ENCODE measurements at places on chromosomes 16 and 17.

DNA sequence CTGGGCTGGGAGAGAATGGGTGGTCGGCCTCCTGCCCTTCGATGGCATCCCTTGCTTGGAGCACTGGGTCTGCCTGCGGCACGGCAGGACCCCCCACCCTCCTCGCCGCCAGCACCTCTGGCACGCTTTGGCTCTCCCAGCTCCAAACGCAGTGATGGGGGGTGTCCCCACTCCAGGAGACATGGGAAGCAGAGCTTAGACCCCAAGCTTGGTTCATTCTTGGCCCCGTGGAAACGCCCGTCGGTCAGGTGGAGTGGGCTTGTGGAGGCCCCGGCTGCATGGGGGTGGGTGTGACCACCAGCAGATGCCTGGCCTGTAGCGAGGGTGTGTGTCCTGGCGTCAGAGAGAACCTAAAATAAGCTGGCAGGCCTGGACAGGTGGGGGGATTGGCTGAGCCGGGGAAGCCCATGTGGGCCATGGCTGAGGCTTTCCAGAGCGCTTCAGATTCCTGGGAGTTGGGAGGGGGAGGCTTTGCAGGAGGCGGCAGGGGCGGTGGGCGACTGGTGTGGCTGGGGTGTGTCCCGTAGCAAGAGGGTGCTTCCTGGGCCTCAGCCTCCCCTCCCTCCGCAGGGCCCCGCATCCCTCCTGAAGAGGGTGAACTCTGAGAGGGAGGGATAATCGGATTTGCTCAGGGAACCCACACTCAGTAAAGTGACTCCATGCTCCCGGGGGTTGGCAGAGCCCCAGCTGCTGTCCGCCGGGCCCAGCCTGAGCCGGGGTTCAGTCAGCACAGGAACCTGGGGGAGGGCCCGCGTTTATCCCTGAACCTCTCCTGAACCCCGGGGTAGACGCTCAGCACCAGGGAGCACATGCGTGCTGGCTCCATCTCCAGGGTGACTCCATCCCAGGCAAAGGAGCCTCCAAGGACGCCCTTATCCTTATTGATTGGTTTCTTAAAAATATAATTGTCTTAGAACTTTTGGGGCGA lies 3.4 kb downstream of the CACNA1H start:
- DNase-seq: no peak

- no peak for DNase-seq
Observed at GRCh38 chr16:50462793-50463507, 85.2 kb upstream of the NKD1 start.

DNA sequence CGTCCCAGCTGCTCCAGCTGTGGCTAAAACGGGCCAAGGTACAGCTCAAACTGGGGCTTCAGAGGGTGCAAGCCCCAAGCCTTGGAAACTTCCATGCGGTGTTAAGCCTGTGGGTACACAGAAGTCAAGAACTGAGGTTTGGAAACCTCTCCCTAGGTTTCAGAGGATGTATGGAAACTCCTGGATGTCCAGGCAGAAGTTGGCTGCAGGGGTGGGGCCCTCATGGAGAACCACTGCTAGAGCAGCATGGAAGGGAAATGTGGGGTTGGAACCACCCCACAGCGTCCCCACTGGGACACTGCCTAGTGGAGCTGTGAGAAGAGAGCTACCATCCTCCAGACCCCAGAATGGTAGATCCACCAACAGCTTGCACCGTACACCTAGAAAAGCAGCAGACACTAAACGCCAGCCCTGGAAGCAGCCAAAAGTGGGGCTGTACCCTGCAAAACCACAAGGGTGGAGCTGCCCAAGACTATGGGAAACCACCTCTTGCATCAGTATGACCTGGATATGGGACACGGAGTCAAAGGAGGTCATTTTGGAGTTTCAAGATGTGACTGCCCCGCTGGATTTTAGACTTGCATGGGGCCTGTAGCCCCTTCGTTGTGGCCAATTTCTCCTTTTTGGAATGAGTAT lies 2.2 kb downstream of the SDR42E1 start:
- no peak for DNase-seq

GRCh38 chr16:82783933-82784572 lies 157.3 kb downstream of the CDH13 start:
- DNase-seq: no peak

GRCh38 chr17:77657839-77658238 lies 300.7 kb upstream of the TNRC6C start:
- DNase-seq: no peak

GRCh38 chr16:72018470-72018869 lies 9.9 kb downstream of the DHODH start:
- DNase-seq: no peak

- DNase-seq: peak; percentile 87
Observed at GRCh38 chr16:2835638-2836493, 5.8 kb downstream of the ZG16B start.

DNA sequence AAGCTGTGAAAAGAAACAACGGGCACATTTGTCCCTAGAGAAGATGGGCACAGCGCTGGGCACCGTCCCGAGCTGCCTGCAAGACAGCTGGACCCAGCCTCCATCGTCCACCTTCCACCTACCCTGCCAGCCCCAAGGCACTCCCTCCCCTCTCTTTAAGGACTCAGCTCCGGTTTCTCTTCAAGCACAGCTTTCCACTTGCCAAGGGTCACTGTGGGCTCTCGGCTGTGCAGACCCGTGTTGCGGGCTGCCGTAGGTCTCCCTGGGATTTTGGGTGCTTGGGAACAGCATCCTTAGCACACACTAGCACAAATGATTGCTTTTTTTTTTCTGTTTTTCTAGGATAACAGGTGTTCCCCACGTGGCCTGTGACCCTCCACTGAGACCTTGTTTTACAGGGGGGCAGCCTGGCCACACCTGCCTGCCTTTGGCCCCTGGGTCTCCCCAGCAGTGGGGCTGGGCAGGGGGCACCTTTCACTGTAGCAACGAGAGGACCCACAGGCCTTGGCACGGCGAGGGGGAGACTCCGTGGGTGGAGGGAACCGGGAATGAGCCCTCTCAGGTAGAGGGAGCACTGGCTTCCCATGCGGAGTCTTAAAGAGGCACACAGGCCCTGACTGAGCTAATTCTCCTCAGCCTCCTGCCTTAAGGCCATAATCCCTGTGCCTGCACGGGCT lies 1.4 kb downstream of the CHMP6 start:
- no peak for DNase-seq

DNA sequence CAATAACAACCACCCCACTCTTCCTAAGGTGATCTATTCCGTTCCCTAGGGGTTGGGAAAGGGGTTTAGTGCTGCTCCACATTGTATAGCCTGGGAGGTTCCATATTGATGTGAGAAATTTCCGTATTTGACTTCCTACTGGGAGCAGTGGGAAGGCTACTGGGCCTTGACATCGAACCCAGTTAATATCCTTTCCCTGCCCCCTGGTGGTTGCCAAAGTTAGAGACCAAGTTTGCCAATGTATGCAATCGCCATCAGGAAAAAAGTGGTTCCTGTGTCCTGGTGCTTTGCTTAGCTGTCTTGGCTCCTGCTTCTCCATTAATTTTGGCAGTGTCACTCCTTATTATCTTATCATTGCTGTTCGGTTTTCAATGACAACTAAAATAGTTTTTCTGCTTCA lies 914.9 kb downstream of the KCNJ2 start:
- DNase-seq: peak; percentile 35

GRCh38 chr17:60098578-60098977 lies 19.9 kb upstream of the HEATR6 start:
- DNase-seq: no peak

DNA sequence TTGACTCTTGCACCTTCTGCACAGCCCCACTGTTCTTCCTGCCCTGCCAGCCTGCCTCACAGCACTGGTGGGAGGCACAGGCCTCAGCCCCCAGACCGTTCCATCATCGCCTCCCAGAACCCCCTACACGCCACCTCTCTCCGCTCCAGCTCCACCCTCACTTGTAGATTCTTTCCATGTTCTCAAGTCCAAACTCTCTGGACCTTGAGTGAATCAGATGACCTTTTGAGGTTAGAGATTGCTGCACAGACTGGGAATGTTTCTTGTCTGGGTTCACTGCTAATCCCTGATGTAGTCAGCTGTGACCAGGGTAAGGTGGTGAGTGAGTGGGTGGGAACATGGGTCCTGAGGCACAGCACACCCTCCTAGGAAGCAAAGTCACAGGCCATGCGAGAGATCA lies 272.4 kb downstream of the IRF8 start:
- no peak for DNase-seq

DNA sequence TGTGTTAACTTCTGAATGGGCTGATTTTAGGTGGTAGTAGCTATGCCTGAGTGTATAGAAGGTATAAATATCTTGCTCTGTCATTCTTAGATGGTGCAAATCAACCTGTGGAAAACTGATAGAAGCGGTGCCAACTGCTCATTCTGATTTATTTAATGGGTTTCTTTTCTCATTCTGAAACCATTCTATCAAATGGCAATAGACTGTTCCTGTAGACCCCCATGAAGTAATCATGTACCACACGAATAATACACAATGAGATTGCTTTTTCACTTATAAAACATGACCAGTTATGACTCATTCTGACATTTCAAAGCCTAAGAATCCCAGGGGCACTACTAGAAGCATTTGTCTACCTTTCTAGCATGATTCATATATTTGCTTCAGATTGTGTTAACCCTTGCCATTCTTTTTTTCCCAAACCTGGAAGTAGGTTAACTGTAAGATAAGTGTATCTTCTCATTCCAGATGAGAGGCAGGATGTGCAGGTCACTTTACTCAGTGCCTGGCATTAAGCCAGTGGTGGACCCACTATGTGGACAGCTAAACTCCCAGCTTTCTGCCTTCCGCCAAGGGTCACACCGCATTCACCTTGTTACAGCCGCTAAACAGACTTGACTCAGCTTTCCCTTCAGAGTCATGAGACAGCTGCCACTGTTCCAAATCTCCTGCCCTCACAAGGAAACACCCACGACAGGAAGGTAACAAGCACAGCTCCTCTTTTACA lies 16.4 kb upstream of the SLC16A11 start:
- DNase-seq: no peak

DNA sequence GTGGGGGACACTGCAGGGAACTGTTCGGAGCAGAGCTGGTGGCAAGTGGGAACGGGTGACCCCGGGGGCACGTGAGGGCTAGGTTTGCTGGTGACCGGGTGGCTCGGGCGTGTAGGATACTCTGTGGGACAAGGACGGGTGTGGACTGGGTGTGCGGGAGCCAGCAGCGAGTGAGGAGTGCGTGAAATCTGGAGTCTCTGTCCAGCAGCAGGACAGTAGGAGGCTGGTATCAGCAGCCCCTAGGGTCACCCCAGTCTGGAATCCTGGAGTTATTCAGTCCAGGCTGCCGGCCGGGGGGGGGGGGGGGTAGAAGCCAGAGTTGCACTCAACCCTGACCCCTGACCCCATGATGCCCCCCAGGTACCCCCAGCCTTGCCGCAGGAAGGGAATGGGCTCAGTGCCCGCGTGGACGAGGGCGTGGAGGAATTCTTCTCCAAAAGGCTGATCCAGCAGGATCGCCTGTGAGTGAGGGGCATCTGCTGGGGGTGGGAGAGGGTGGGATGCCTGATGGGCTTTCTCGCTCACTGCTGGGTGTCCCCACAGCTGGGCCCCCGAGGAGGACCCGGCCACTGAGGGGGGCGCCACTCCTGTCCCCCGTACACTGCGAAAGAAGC lies 6.2 kb downstream of the ACD start:
- DNase-seq: no peak

DNA sequence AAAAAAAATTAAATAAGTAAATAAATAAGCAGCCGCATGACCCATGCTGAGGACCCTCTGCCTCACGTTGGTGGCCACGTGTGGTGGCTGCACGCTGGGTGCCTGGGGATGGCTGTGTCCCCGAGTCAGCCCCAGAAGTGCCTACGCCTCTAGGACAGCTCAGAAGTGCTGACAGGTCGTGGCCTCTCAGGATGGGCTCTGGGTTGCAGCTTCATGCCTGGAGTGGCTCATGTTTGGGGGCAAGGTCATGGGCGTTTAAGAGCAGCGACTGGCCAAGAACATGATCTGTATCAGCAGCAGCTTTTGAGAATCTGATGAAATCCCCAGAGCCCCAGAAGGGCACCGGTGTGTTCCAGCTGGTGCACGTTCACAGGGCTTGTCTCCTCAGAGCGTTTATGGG lies 26.8 kb upstream of the CAPN15 start:
- DNase-seq: no peak

GRCh38 chr17:60231234-60231633 lies 81.5 kb downstream of the CA4 start:
- DNase-seq: no peak

DNA sequence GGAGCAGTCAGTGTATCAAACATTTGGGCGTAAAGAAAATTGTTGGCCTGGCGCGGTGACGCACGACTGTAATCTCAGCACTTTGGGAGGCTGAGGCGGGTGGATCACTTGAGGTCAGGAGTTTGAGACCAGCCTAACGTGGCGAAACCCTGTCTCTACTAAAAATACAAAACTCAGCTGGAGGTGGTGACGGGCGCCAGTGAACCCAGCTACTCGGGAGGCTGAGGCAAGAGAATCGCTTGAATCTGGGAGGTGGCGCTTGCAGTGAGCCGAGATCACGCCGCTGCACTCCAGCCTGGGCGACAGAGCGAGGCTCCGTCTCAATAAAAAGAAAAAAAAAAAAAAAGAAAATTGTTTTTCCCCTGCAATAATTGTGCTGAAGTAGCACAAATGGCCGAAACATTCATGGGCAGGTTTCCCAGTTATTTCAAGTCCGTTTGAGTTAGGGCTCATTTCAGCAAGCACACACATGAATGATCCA lies 1.4 kb downstream of the GCSH start:
- no peak for DNase-seq

- DNase-seq: no peak
Observed at GRCh38 chr16:27434141-27435051, 32.4 kb downstream of the IL21R start.

GRCh38 chr16:75491876-75492275 lies 3.4 kb downstream of the CHST6 start:
- no peak for DNase-seq

GRCh38 chr16:1333149-1333812 lies at the start of gene BAIAP3:
Gene BAIAP3 (plus strand): TSS chr16:1333645. CDS start chr16:1338550, 4,905 bp downstream.
- DNase-seq: no peak

DNA sequence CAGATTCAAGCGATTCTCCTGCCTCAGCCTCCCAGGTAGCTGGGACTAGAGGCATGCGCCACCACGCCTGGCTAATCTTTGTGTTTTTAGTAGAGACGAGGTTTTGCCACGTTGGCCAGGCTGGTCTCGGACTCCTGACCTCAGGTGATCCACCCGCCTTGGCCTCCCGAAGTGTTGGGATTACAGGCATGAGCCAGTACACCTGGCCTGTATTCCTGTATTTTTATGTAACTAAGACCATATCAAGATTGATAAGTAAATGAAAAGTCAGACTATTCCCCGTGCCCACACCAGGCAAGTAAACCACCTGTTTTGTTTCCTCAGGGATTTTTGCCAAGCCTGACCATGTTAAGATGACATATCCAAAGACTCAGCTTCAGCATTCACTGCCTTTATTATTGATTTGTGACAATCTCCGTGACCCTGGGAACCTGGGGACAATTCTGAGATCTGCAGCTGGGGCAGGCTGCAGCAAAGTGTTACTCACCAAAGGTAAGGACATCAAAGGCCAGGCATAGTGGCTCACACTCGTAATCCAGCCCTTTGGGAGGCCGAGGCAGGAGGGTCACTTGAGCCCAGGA lies 5.6 kb downstream of the MRM3 start:
- no peak for DNase-seq

GRCh38 chr16:3882531-3882930 lies 2.0 kb upstream of the CREBBP start:
- no peak for DNase-seq
